ENCODE measurements at places on chromosomes 3 and 15.

GRCh38 chr3:65030847-65031463 lies 343.2 kb upstream of the ADAMTS9 start:
- DNase-seq: peak; percentile 41

GRCh38 chr15:38267421-38268022 lies 14.9 kb downstream of the SPRED1 start:
- no peak for DNase-seq

GRCh38 chr3:4561661-4562060 lies 68.5 kb downstream of the ITPR1 start:
- DNase-seq: no peak

- no peak for DNase-seq
These were observed 4.9 kb downstream of the ABHD17C start for GRCh38 chr15:80699981-80700380.

DNA sequence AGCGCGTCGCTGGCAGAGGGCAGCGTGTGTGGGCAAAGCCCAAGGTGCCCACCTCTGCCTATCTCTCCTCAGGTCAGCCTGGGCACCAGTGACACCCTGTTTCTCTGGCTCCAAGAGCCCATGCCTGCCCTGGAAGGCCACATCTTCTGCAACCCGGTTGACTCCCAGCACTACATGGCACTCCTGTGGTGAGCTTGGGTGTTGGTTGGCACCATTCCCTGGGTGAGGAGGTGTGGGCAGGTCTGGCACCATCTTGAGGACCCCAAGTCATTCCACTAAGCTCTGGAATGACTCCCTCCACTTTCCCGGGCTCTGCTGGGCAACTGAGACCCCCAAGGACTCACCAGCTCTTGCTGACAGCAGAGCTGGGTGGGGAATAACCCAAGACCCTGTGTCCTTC lies 28.5 kb downstream of the XYLB start:
- DNase-seq: no peak

GRCh38 chr3:165259541-165260193 lies 63.5 kb upstream of the SLITRK3 start:
- peak; percentile 59 for DNase-seq

GRCh38 chr3:72180405-72180804 lies 395.5 kb upstream of the PROK2 start:
- no peak for DNase-seq

Data from fibroblast of pulmonary artery (primary cell).